ENCODE measurements at places on chromosomes 11 and 22.

- no peak for DNase-seq
These were observed 51.8 kb downstream of the THAP12 start for GRCh38 chr11:76329084-76329648.

DNA sequence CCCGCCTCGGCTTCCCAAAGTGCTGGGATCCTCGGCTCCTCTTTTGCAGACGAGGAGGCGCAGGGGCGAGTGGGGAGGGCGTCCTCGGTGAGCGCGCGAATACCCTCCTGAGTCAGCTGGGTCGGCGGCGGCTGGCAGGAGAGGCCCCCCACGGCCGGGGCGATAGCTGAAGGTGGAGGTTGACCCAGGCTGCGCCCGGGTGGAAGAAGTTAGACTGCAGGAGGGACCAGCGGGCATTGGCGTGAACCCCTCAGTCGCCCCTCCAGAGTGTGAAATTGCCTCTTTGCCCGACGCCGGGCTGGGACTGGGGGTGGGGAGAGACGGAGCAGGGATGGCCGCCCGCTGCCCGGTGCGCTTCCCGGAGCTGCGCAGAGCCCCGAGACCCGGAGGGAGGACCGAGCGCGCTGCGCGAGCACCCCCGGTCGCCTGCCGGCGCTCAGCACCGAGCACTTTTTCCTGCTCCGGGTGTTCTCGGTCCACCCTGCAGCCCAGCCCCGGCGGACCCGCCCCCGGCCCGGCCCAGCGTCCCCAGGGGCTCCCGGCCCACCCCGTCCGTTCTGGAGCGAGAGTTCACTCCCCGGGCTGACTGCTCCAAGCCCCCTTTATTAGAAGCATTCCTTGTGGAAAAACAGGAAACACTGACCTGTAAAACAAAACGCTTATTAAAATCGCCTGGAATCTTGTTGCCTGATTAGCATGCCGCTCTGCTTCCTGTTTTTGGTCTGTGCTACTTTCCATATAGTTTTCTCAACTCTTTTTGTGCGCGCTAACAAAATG is 13.7 kb upstream of the CPT1A start:
- DNase-seq, result no peak

GRCh38 chr11:121544956-121545355 is 92.2 kb upstream of the SORL1-AS1 start:
- DNase-seq, result no peak

DNA sequence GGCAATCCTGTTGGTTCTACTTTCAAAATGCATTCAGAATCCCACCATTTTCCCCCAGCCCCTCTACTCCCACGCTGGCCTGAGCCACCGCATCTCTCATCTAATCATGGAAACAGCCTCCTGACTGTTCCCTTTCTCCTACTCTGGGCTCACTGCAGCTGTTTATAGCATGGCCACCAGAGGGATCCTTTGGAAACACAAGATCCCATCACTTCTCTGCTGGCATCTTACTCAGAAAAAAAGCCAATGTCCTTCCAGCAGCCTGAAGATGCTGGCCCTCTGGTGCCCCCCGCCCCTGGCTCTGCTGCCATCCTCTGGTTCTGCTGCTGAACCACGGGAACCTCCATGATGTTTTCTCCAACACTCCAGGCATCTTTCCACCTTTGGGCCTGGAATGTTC is 11.1 kb downstream of the MS4A8 start:
- no peak for DNase-seq

- no peak for DNase-seq
These were observed 801.1 kb downstream of the TBC1D22A start for GRCh38 chr22:47563406-47564157.

Measured in stimulated activated CD4-positive, alpha-beta T cell treated with anti-CD3 and anti-CD28 coated beads, Interleukin-12 subunit alpha, Interleukin-12 subunit beta, amount 100 ng/mL, for 24 hours (primary cell).